Fibroblast of skin of right quadriceps (primary cell): ENCODE measurements at places on chromosomes 1 and 21.
A peak's percentile ranks its signal among the peaks of the same experiment; 100 is the strongest.

DNA sequence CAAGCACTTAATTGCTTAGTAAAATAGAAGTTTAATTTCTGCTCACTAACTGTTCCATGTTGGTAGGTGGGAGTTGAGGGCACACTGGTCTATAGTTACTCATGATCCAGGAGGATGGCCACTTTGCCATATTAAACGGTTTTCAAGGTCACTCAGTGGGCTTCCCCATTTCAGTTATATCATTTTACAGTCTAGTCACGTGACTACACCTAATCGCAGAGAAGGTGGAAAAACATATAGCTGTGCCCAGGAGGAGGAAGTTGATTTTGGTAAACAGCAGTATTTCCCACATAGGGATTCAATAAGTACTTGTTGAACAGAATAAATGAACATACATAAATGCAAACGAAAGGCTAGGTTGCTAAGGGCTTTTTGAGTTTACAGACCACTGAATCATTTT is 541.1 kb upstream of the CAMK1G start:
- DNase-seq, result no peak

GRCh38 chr1:150804671-150805070 is 3.4 kb downstream of the CTSK start:
- no peak for DNase-seq

- DNase-seq, result peak; percentile 65
Measured at GRCh38 chr1:10108134-10108663, 75.4 kb downstream of the UBE4B start.

DNA sequence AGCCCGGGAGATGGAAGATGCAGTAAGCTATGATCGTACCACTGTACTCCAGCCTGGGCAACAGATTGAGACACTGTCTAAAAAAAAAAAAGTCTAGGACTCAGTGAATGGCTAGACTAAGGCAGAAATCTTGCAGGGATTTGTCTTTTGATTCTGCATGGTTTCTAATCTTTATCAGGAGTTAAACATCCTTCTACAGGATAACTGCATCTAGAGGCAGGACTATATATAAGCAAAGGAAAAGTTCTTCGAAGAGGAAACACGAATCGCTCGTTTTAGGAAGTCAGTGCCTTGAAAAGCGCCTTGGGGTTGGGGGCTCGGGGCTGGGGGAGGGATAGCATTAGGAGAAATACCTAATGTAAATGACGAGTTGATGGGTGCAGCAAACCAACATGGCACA is 602 bp upstream of the UFC1 start:
- DNase-seq, result no peak

DNA sequence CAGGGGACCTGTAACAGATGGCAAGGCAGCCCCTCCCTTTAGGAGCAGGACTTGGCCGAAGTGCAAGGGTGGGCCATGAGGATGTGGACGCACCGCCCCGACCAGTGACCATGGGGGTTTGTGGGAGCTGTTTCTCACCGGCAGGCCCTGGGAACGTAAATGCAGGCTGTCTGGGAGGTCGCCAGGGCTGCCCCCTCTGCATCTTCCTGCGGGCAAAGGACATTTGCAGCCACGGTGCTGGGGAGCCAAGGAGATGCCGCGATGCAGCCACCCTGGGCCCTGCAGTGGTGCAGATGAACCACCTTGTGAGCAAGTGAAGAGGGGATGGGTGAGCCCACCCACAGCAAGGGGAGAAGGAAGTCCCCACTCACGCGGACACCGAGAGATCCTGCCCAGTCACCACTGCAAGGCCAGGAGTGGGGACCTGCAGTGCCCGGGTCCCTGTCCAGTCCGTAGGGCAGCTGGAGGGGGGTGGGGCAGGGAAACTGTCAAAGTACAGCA is 121.1 kb downstream of the SIK1 start:
- DNase-seq, result no peak

- DNase-seq, result peak; percentile 62
Measured at GRCh38 chr1:103243481-103243880, 135.2 kb upstream of the COL11A1 start.

GRCh38 chr1:203178083-203178482 is 2.5 kb upstream of the MYBPH start:
- DNase-seq, result no peak

GRCh38 chr1:71738256-71738655 is 544.1 kb downstream of the NEGR1 start:
- no peak for DNase-seq

- DNase-seq, result peak; percentile 39
Measured at GRCh38 chr1:231626951-231627614, 493 bp downstream of the DISC1 start.

DNA sequence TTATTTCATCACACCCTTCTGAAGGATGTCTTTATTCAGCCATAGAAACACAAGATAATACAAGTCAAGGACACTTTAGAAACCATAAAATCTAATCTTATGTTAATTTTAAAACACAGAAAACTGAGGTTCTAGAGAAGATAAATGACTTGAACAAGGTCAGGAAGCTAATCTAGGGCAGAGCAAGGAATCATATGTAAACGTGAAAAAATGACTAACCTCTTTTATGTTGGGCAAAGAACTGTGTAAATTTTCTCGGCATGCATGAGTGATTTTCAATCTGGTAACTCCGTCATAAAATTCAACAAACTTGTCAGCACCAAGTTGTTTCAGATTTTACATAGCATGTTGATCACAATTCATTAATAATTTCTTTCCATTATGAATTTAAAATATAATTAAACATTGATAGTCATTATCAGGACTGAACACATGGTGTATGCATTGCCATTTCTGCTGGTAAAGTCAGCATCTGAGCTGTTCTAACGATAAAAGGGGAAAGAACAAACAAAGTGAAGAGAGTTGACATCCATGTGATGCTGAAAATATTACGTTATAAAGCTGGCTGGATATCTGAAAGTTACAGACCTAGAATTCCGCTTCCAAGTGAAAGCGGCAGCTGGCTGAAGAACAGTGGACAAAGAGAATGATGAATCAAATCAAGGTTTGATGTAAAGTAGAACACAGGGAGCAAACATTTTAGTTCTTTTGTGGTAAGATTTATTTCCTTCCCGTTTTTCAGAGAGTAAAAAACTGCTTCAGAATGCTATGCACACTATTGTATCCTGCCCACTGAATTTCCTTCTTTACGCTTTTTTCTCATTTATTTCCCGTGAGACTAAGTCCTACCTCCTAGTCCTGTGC is 1037.4 kb upstream of the TMPRSS15 start:
- DNase-seq, result no peak

DNA sequence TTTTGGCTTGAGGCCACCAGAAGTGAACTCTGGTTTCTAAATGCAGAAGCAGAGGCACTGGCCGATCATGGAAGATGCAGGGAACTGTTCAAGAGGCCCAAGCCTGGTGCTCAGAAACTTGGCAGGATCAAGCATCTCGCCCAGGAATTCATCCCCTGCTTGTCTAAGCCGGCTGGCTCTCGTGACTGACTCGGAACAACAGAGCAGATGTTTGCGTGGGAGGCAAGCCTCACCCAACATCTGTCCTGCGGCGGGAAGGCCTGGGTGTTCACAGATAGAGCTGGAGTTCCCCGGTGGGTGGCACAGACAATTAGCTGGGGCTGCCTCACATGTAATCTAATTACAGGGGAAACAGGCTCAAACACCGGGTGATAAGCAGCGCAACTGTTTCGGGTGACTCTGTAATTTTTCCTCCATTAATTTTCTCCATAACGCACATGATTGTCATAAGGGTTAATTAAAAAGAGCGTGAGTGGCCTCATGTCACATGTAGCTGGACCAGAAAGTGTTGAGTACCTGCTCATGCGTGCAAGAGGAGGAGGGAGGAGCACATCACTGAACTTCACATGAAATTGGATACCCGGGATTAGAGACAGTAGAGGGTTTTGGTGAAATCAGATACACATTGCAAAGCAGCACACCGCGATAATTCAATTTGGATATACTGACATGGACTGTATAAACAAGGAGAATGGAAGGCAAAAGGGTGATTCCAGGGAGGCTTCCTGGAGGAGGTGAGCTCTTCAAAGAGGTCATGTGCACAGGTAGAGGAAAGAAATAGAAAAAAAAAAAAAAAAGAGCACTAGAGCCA is 180.0 kb downstream of the ETS2 start:
- peak; percentile 95 for DNase-seq

DNA sequence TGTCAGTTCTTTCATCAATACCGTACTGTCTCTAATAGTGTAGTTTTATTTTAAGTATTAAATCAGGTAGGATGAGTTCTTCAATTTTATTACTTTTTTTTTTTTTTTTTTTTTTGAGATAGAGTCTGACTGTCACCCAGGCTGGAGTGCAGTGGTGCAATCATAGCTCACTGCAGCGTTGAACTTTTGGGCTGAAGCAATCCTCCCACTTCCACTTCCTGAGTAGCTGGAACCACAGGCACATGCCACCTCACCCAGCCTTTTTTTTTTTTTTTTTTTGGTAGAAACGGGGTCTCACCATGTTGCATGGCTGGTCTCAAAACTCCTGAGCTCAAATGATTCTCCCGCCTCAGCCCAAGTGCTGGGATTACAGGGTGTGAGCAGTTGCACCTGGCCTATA is 44.3 kb downstream of the INAVA start:
- DNase-seq, result no peak

GRCh38 chr1:44174630-44175029 is 33.2 kb upstream of the KLF18 start:
- DNase-seq, result no peak

- DNase-seq, result peak; percentile 100
Measured at GRCh38 chr21:46060596-46061061, 37.3 kb upstream of the COL6A2 start.

DNA sequence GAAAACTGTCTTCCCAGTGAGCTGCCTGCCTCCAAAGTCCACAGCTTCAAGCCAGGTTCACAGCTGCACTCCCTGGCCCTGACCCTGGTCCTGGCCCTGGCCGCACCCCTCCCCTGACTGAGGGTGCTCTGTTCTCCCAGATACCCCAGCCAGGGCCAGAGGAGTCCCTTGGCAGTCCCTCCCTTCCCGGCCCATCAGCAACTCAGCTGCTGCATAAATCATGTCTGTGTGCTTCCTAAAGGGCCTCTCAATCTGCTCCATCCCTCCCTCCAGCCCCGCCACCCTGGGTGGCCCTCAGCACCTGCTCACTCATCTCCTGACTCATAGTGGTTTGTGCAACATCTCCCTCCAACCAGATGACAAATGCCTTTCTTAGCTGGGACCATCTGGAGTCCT is 24.8 kb upstream of the C1orf174 start:
- no peak for DNase-seq

DNA sequence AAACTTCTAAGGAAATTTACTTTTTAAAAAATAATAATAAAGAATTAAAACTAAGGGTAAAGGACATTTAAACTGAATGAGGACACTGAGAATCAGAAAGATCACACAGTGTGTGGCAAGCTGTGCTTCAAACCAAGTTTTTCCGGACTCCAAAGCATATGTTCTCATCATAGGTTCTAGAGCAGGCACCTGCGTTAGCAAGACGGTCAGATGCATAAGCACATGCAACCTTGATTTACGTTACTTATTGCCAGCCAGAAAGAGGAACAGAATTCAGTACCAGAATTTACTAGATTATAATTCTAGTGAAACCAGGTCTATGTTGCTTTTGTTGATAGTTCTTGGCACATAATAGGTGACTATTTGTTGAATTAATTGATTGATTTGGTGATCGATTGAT is 6.2 kb upstream of the LBR start:
- no peak for DNase-seq

DNA sequence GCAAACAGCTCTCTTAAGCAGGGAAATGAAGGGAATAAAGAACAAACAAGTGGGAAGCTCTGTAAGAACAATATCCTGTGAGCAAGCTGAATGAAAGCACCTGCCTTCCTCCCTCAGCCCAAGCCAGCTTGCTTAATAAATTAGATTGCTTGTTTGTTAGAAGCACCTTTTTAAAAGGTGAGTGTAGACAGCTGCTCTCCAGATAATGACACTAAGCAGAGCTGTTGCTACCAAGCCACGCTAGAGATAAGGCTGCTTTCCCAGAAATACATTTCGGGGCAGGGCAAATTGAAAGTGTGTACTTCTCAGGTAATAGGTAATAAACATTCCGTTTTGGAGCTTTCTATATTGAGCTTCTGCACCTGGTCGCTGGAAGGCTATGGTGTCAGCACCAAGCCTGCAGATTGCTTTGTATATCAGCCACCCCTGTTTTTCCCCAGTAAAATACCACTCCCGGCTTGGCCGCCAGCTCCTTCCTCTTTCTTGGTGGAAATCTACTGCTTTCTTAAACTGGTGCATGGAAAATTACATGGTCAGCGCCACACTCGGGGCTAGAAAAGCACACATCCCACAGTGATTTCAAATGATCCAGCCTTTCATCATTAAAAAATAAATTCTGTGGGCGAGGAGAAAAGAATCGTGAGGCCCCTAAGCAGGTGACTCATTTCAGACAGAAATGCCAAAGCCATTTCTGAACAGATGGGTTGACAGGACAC is 151.3 kb downstream of the ETS2 start:
- peak; percentile 48 for DNase-seq

GRCh38 chr21:28516991-28517592 is 475.6 kb downstream of the LTN1 start:
- DNase-seq, result no peak
